ENCODE measurements at places on chromosomes 3 and 15.

- DNase-seq = no peak
Observed at GRCh38 chr15:74784426-74785193, 2.7 kb downstream of the CSK start.

DNA sequence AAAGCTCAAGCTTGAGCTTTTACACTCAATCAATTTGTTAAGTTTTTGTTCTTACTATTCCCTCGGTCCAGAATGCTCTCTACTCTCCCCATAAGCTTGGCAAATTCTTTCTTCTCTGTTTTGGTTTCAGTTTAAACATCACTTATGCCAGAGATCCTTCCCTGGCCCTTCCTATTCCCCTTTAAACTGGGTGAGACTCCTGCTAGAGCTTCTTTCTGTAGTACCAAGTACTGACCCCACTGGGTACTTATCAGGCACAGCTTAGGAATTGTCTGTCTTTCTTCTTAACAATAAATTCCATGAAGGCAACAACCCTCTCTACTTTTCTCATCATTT is 76.7 kb upstream of the PHLDB2 start:
- DNase-seq = no peak

DNA sequence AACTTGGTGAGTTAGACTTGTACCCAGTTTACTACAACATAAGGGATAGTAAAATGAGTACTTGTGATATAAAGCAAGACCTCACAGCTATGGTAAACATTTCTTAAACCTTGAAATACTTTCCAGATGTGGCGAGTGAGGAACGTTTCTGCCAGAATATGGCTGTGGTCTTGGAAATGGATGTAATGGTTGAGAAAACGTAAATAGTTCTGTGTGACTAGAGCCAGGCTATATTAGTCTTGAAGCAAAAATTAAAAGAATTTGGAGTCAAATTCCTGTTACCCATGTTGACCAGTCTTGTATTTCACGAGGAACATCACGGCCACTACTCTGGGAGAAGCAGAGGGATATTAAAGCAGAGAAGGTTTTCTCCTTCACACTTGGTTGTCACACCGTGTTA is 15.3 kb downstream of the OR4F15 start:
- DNase-seq = no peak

- no peak for DNase-seq
Observed at GRCh38 chr15:70493787-70494516, 269.4 kb downstream of the UACA start.

DNA sequence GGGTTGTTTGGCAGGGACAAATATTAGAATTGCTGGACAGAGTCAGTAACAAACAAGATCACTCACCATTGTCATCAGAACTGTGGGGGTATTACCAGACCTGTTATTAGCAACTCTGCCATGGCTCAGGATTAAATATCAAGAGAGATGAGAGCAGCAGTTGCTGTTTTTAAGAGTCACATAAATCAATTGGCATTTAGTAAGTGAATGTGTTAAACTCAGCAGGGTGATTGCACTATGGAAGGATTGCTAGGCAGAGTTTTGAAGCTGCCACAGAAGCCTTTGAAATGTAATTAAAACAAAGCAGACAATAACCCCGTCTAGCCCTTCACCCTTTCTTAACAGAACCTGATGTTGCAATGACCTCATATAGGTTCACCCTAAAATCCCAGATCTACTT is 238.8 kb downstream of the GAP43 start:
- DNase-seq = no peak

GRCh38 chr3:135837977-135838631 is 127.4 kb upstream of the PPP2R3A start:
- DNase-seq = no peak

DNA sequence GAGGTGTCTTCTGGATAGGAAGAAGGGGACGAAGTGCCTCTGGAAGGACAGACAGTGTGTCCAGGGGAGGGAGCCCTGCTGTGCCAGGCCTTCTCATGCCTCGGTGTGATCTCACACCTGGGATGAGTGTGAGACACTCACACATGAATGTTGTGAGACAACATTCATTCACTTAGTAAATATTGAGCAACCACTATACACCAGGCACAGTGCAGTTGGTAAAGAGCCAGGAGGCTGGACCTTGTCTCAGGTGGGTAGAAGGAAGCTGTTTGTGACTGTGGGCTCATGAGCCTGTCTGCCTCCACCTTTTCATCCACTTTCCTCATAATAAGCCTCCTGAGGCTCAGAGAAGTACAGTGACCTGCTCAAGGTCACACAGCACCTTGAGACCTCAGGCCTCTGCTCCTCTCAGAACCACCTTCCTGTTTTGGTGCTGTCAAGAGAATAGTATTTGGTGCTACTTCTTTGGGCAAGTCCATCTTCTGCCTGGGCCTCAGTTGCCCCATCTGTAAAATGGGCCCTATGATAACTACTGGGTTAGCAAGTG is 20.9 kb downstream of the SLC6A6 start:
- DNase-seq = no peak

DNA sequence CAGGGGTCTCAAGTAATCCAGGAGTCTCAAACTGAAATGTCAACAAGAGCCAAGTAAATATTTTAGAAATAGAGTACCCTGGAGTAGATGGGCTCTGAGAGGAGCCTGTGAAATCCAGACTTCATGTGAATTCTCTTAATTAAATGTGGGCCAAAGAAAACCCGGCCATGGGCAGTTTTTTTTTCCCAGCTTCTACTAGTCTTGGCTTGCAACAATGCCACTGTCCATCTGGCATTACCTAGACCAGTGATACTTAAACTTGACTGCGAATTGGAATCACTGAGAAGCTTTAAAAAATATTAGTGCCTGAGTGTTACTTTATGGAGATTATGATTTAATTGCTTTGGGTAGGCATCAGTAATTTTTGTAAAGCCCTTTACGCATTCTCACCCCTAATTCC is 66.4 kb upstream of the GOLGA6B start:
- DNase-seq = no peak

All from coronary artery (tissue), 2 donors.